Activated CD8-positive, alpha-beta memory T cell treated with anti-CD3 and anti-CD28 coated beads for 4 hours (primary cell): ENCODE measurements at places on chromosomes 1 and 21.

GRCh38 chr1:240352769-240353168 lies 259.2 kb downstream of the GREM2 start:
- DNase-seq = no peak

DNA sequence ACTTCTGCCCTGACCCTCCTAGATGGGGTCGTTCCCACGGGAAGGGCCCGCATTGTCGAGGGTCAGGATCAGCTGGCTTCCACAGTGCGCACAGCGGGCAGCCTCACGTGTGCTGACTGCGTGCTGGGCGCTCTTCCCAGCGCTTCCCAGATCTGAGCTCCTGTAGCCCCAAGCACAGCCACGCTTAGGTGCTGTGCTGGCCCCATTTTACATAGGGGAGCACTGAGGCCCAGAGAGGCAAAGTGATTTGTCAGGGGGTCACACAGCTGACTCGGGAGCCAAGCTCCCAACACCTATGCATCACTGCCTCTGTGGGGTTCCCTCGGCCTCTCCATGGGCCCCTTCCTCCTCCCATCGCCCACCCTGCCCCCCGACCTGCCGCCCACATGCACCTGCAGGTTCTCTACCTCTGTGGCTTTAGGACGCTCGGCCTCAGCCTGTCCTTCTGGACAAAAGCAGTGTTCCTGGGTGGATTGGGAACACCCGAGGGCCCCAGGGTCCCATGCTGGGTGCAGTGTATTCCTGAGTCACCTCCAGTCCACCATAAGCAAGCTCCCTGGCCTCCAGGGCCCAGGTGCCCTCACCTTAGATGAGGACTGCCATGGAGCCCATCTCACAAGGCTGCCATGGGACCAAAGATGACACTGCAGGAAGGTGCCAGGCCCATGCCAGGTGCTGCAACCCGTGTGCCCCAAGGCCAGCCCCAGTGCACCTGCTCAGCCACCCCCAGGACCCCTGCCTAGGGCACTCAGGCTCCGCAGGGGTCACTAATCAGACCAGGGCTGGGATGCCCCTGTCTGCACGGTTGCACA lies 23.3 kb downstream of the TFF3 start:
- no peak for DNase-seq

- no peak for DNase-seq
Observed at GRCh38 chr21:21003701-21004100, 5.5 kb downstream of the NCAM2 start.

GRCh38 chr1:58884706-58885661 lies 101.1 kb upstream of the JUN start:
- no peak for DNase-seq

GRCh38 chr1:179910934-179911333 lies 28.8 kb downstream of the TOR1AIP1 start:
- no peak for DNase-seq

GRCh38 chr1:94239796-94240195 lies 2.4 kb upstream of the ARHGAP29 start:
- DNase-seq = no peak

DNA sequence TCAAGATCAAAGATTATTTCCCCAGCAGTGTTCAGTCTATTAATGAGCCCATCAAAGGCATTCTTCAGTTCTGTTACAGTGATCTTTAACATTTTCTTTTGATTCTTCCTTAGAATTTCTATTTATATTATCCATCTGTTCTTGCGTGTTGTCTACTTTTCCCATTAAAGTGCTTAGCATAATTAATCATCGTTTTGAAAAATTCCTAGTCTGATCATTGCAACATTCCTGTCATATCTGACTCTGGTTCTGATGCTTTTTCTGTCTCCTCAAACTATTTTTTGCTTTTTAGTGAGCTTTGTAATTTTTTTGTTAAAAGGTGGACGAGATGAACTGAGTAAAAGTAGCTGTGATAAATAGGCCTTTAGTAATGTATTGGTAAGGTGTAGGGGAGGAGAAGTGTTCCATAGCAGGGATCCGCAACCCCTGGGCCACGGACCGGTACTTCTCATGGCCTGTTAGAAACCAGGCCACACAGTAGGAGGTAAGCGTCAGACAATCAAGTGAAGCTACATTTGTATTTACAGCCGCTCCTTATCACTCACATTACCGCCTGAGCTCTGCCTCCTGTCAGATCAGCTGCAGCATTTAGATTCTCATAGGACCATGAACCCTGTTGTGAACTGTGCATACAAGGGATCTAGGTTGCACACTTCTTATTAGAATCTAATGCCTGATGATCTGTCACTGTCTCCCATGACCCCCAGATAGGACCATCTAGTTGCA lies 163.3 kb downstream of the PIK3R3 start:
- no peak for DNase-seq

DNA sequence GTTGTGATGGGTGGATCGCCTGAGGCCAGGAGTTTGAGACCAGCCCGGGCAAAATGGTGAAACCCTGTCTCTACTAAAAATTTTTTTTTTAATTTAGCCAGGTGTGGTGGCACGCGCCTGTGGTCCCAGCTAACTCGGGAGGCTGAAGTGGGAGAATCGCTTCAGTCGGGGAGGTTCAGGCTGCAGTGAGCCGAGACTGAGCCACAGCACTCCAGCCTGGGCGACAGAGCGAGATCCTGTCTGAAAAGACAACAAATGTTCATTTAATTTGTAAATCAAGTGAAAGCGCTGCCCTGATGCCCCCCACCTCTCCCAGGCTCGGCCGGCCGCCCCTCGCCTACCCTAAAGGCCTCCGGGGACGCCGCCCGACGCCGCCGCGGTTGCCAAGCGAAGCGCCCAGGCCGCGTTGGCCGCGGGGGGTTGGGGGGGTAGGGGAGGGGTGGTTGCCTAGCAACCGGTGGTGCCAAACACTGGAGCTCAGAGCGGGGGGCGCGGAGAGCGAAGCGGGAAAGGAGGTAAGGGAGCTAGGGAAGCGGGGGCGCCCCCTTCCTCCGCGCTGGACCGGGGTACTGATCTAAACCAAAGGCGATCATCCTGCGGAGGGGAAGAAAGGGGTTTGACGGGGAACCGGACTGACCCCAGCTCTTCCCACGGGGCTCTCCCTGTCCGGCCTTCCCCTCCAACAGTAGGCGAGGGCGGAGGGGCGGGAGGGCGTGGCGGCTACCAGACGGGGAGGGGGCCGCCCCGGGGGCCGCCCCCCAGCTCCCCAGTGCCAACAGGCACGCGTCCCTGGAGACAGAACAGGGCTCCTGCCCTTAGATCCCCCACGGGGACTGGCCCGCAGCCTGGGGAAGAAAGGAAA lies at the start of gene TEKT2:
Gene TEKT2 (plus strand): TSS at position 460 of the 862 bp plus-strand sequence. CDS start 828 bp downstream, outside the sequence.
- no peak for DNase-seq

DNA sequence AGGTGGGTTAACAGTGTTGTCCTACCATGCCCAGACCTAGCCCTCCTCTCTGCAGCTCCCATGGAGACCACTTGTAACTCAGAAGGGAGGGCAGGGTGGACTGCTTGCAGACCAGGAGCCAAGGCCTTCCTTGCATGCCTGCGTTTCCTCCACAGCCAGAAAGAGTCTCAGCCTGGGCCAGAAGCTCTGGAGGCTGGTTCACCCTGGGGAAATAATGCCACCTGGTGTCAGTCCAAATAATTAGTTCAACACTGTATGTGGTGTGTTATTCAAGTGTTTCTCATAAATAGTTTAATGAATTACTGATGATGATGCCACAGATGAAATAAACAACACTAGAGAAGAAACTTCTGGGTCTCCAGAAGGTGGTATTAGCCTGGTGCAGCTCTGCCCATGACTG lies 16.9 kb upstream of the VANGL1 start:
- DNase-seq = no peak

- DNase-seq = no peak
Observed at GRCh38 chr1:196196486-196196885, 411.8 kb downstream of the KCNT2 start.

- DNase-seq = no peak
Observed at GRCh38 chr21:45324489-45325205, 37.0 kb upstream of the POFUT2 start.

- no peak for DNase-seq
Observed at GRCh38 chr1:211382182-211382713, 55.6 kb downstream of the TRAF5 start.

DNA sequence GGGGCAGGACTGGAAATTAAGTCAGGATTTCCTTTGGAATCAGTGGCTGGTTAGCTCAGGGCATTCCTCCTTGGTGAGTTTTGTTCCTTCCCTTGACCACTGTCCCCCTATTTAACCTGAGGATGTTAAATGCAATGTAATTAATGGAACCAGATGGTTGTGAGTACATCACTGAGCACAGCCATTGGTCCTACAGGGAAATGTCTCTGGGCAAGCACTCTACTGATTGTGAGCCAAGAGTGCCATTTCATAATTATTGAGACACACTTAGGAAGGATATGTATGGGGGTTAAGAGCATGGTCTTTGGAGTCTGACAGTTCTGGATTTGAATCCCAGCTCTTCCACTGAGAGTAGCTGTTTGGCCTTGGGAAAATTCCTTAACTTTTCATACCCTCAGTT lies 74.4 kb downstream of the SPAG17 start:
- DNase-seq = no peak

DNA sequence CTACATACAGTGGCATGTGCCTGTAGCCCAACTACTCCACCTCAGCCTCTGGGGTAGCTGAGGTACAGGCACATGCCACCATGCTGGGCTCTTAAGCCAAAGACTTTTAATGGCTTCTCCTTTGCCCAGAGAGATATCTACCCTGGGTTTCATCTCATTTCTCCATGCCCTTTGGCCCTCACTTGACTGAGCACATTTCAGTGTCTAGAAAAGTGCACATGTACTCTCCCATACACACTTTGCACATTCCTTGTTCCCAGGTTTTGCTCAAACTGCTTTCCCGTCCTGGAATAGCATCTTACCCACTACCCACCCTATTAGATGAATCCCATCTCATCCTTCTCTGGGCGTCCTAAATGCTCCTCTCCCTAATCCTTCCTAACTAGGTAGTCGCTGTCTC lies 10.2 kb upstream of the RXRG start:
- no peak for DNase-seq

DNA sequence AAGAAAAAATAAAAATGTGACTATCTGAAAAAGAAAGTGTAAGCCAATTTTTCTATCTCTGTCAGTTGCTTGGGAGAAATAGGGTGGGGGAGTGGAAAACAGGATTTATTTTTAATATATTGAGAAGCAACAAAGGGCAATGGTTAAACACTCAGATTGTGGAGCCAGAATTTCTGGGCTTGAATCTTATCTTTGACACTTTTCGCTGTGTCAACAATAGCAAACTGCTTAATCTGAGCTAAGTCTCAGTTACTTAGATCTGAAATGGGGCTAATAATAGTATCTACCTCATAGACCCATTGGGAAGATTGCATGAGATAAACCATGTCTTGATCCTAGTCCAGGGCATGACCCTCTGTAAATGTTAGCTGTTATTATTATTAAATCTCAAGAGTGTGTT lies 468.1 kb downstream of the ADGRL2 start:
- no peak for DNase-seq

DNA sequence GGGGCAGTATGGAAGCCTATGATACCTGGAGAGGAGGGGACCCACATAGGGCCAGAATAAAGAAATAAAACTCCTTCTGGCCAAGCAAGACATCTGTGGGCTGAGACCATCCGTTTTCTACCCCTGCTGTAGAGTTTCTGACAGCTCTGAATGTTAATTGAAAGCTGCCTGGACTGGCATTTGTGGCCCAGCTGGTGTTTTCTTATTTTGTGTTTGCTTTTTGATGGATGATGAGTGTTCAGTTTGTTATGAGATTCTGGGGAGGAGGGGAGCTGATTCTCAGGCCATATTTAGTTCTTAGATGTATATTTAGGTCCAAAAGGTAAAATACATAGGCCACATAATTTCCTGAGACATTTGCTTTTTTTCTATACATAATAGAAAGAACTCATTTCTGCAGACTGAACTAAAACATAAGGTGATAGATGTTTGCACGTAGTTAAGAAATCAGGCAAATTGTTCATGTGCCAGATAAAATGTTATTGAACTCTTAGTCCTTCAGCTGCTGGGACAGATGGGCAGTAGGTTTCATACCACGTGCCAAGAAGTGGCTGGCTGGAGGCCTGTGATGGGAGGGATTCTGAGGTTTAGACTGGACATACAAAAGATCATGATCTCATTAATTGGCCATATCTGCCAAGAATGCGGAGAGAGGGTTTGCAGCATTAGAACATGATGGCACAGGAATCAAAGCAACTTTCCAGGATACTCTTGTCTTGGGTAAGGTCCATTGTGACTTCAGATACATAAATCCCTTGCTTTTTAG lies 54.1 kb downstream of the DSCAM start:
- DNase-seq = no peak

DNA sequence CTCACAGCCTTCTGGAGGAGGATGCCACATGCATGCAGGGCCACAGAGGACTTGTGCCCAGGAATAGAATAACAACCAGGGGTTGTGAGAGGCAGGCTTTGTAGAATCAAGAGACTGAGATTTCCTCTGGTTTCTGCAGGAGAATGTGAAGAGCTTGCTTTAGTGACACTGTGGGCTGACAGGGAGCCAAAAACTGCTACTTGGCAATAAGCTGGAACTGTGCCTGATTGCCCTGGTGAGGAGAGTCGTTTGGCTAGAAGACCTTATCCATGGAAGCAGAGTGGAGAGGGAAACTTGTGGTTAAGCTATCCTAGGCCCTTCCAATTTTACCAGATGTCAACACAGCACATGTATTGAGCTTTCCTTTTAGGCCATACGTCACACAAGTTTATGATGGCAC lies 902.1 kb downstream of the MRPL39 start:
- DNase-seq = no peak

DNA sequence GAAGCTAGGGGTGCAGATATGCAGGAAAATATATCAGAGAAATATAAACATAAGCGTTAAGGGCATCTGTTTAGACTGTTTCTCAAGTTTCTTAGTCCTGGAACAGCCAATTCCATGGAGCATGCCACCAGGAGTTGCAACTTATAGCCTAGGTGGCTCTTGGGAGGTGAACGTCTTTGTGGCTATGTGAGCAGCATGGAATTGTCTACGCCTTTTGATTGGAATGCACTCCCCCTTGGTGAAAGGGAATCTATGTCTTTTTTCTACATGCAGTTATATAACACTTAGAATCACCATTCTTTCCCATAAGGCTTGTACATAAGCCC lies 12.4 kb downstream of the RCSD1 start:
- DNase-seq = no peak

DNA sequence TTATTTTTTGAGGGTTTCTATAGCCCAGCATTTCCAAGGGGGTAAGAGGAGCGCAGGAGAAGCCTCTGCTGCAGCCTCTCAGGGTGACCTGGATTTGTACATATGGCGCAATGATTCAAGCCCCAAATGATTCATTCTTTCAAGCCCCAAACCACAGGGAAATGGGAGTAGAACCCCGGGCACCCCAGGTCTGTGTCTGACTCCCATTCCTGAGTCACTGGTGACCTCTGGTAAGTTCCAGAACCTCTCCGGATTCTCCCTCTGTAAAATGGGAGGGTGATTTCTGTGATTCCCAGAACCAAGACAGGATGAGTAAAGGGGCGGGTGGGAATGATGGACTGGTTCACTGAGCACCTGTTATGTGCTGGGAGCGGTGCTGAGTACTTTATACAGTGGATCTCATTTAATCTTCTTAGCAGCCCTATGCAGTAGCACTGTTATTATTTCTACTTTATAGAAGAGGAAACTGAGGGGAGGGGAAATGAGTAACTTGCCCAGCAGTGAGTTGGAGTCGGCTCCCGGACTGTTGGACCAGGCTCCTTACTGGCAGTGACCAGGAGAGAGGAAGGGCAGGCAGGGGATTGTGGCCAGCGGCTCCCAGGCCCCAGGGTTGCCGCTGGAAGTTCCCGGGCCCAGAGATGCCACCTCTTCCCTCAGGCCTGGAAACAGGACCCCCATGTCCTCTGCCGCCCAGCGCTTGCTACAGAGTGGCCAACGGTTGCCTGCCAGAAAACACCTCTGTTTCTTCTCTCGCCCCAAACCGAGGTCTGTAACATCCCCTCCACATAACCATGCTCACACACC lies 20.3 kb upstream of the SLC26A9 start:
- DNase-seq = no peak

- no peak for DNase-seq
Observed at GRCh38 chr1:18386591-18386990, 94.1 kb upstream of the KLHDC7A start.
